HuH-7 (cell line): ENCODE measurements at places on chromosomes 2 and 18.
A peak's percentile ranks its signal among the peaks of the same experiment; 100 is the strongest.

DNA sequence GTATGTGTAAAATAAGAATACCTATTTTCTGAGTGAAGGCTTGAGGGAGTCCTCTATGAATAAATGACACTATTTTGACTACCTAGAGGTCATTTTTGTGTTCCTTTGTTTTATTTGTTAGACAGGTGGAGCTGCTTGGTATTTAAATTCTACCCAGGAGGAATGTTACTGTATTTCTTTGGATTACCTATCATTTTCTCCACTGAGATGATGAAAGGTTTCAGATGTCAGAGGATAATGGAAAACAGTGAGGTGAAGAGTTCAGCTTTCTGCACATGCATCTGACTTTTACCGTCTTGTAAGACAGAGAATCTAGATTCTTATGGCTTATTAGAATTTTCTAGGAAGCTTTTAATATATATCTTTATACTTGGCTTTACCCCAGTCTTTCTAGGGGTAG lies 689.8 kb upstream of the NXPH2 start:
- DNase-seq = no peak

DNA sequence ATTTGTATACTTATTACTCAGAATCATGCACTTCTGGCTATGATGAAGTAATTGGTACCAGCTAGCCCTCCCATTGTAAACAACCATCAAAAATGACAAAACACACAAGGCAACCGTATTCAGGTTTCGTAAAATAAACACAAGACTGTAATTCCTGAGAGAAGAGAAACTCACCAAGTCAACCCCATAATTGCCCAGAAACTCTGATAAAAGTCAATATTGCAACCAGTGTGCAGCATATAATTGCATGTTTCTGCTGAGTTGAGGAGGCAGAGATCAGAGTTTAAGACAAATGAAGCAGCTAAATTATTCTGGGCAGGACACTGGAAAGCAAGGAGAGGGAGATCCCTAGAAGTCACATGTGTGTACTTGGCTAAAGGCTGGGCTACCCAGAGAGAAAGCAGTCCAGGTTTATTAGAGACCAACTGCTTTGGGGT lies 90.3 kb downstream of the ROCK2 start:
- DNase-seq = peak; percentile 23

DNA sequence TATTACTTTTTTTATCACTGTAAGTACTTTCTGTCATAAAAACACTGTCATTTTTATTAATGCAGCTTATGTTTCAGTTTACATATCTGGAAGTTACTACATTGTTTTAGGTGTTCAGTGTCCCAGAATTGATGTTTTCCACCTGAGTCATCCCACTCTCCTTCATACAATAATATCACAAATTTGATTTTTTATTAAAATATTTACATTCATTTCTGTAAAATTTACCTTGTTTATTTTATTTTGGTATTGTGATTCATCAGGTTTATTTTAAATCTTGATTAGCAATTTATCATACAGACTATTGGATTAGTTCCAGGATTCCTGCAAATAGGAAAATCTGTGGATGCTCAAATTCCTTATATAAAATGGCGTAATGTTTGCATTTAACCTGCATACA lies 1662.9 kb downstream of the SUCLG1 start:
- no peak for DNase-seq

GRCh38 chr2:178115271-178115670 lies 3.0 kb downstream of the RBM45 start:
- no peak for DNase-seq

DNA sequence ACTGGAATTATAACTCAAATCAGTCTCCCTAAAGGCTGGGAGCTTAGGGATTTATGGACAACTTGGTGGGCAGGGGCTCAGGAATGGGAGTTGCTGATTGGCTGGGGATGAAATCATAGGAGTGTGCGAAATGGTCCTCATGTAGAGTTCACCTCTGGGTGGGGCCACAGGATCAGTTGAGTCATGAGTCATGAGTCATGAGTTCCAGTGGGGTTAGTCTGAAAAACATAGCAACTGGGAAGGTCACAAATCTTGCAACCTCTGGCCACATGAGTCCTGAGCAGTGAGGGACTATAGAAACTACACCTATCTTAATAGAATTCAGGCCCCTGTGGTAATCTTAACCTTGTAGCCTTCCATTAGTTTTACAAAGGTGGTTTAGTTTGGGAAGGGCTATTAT lies 383.3 kb downstream of the RBM43 start:
- DNase-seq = no peak

GRCh38 chr18:26649193-26649543 lies 100.8 kb upstream of the KCTD1 start:
- no peak for DNase-seq

DNA sequence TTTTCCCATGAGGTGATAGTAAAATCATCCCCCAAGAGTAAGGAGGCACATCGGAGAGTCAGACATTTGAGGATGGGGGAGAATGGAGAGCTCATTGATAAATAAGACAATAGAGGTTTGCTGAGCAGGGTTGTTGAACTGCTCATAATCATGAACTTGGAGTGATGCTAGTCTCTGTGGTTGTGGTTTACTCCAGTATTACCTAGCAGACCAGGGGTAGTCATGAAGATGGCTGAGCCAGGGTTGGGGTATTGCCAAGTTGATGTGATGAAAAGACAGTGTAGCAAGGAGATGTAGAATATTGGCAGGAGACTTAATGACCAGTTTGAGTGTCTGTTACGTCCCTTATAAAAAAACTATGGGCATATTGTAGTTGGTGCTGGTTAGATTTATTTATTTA lies 25.4 kb downstream of the CYBRD1 start:
- no peak for DNase-seq

GRCh38 chr2:46067501-46068305 lies 229.5 kb upstream of the EPAS1 start:
- DNase-seq = no peak

- DNase-seq = no peak
These were observed 190.2 kb downstream of the MYCN start for GRCh38 chr2:16130541-16130880.

GRCh38 chr2:190579915-190580846 lies 45.7 kb upstream of the NEMP2 start:
- no peak for DNase-seq

- DNase-seq = no peak
These were observed 75.2 kb downstream of the SLC5A7 start for GRCh38 chr2:108061439-108062042.

- no peak for DNase-seq
These were observed 25.5 kb downstream of the B4GALT6 start for GRCh38 chr18:31658670-31659575.

- no peak for DNase-seq
These were observed 29.3 kb upstream of the MMADHC start for GRCh38 chr2:149616681-149617456.

DNA sequence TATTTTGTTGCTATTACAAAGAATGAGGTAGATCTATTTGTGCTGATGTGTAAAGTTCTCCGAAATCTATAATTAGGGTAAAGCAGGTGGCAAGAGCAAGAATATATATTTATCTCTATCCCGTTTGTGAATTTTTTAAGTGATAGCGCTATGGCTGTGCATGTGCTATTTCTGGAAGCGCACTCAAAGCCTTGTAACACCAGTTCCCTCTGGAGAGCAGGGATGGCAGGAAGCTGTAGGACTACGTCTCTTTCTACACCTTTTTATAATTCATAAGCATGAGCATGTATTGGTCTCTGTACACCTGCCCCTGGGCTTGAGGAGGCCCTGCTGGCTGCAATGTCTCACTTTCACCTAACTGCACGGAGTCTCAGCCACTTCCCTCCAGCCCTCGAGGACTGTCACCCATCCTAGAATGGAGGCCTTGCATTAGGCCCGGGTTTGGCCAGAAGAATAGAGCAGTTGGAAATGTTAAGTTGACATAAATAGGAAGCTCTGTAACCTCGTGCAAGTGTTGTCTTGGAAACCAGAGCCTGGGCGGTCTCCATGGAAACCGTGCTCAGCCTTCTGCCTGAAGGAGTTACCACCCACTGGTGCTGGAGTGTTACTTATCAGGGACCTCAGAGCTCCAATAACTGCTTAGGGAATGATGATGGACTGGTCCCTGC lies 20.9 kb downstream of the ITM2C start:
- DNase-seq = no peak

- no peak for DNase-seq
These were observed 177.4 kb upstream of the HS6ST1 start for GRCh38 chr2:128495996-128496547.

DNA sequence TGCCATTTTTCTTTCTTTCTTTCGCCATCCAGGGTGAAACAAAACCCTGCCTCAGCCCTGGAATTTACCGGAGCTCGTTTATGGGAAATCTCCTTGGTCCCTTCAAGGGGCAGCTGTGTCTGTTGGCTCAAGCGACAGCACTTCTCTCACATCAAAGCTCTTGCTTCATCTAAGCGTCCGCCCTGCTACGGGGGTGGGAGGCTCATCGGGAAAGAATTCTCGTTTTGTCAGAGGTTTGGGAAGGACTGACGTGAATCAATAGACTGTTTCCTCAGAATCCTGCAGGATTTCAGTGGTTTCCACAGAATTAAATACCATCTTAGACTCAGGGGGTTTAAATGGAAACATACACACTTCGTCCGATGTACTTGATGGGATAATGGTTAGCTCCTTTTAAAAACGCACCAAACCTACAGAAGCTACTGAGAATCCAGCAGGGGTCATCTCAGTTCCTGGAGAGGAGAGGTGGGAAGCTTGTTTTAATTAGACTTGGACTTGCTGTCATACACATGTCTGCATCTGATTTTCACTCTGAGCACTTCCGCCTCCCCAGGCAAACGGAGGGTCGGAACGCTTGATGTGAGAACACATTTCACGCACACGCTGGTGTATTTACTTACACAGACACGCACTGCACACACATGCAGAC lies 91.6 kb downstream of the ASB1 start:
- no peak for DNase-seq

DNA sequence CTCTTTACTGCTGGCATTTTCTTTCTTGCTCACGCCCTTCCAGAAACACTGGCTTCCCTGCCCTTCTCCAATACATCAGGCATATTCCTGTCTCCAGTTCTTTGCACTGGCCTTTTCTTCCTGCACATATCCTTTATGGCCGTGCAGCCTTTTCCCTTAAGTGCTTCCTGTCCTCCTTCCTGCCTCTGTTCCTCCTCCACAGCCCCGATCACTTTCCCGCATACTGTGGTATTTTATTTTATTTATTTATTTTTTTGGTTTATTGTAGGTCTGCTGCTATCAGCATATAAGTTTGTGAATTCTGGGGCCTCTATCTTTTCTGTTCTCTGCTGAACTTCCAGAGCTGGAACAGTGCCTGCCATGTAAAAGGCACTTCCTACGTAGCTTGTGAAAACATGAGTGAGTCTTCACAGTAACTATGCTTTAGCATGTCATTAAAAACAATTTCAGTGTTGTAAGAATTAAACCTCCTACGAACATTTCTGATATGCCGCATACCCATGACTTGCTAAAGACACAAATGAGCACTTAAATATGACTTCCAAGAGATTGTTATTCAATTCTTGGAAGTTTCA lies 289.1 kb downstream of the TRIB2 start:
- no peak for DNase-seq

DNA sequence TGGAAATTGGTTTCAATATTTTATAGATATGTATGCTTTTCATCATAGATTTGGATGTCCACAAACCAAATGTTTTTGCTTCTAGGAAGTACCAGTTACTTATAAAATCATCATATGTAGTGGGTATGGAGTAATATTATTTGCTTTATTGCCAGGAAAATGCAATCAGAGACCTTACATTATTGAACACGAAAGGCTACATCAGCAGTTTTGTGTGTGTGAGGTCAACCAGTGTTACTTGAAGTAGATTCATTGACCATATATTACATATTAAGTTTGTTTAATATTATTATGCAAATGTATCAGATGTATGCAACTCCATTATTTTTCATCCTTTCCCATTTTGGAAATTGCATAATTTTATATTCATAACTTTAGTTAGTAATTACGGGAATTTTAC lies 219.1 kb upstream of the MMADHC start:
- DNase-seq = no peak

DNA sequence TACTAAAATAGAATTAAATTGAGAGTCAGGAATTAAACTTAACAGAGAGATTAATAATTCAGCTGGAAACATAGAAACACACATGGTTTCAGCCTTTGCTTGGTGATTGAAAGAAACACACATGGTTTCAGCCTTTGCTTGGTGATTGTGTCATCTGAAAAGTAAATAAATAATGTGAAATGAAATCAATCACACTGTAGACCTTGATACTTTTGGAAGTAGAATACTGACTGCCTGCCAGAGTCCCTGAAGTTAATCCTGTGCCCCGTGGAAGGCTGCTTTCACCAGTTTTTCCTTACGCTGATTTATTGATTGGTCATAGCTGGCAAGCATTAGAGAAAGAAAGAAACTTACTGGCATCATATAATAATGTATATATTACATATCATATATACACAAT lies 1252.7 kb upstream of the FAM98A start:
- DNase-seq = no peak

GRCh38 chr18:30121397-30121796 lies 921.1 kb downstream of the DSC3 start:
- DNase-seq = no peak

- peak; percentile 39 for DNase-seq
These were observed 27.2 kb upstream of the BBS5 start for GRCh38 chr2:169452080-169452479.
